ENCODE measurements at places on chromosomes 12 and 14.

DNA sequence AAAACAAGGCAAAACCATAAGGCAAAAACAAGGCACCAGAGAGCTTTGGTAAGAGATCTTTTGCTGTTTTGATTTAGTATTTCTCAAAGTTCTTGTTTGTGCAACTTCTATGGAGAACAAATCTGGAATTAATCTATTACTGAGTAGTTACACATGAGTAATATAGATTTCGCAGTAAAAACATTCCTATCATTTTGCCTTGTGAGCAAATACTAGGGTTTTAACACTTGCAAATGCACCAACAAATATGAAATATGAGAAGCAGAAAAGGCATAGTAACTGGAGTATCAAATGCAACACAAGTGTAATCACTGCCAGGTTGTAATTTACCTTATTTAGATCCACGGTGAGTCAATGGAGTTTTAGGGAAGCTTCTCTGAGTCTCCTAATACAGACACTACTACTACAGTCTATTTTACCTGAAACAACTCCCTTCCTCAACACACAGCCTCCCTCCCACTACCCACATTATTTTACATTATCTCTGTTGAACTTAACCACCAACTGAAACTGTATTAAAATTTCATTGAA is 324.1 kb downstream of the FLRT2 start:
- DNase-seq = no peak

- peak; percentile 32 for DNase-seq
Observed at GRCh38 chr12:116880817-116881324, 370 bp downstream of the HRK start.

DNA sequence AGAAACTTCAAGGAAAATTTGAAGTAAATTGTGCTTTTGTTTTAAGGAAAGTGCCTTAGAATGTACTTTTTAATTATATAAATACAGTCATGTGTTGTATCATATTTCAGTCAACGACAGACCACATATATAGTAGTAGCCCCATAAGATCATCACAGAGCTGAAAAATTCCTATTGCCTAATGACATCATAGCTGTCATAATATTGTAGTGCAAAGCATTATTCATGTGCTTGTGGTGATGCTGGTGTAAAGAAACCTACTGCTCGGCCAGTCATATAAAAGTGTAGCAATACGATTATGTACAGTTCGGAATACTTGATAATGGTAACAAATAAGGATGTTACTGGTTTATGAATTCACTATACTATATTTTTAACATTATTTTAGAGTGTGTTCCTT is 198.9 kb upstream of the SLC16A7 start:
- no peak for DNase-seq

- DNase-seq = no peak
Observed at GRCh38 chr14:94558842-94559241, 2.4 kb upstream of the SERPINA4 start.

GRCh38 chr12:79374545-79374944 is 316.2 kb downstream of the PAWR start:
- DNase-seq = no peak

- DNase-seq = no peak
Observed at GRCh38 chr12:57902478-57902969, 38.8 kb upstream of the ATP23 start.
